DMS153 (cell line): ENCODE measurements at places on chromosomes 12 and 14.

DNA sequence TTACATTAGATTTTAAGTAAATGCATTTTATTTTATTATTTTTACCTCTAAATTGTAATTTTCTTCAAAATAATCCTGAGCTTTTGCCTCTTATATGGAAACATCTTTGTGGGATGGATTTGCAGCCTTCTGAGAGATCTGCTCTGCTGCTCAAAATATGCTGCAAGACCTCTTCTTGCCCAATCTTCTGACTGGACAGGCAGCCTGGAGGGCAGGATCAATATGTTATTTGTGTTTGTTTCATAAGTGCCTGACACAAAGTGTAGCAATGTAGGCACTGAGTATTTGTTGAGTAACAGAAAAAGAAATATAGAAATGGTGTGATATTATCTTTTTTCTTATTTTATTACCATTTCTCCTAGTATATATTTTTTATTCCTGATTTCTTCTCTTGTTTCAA lies 1106.9 kb downstream of the TMTC2 start:
- DNase-seq: no peak

GRCh38 chr12:54197431-54197909 lies 8.7 kb upstream of the SMUG1 start:
- no peak for DNase-seq

- DNase-seq: no peak
Observed at GRCh38 chr14:98951031-98951430, 321.0 kb downstream of the BCL11B start.

- no peak for DNase-seq
Observed at GRCh38 chr14:69270795-69271708, 11.1 kb downstream of the GALNT16 start.
